ENCODE measurements at places on chromosomes 4 and X.

DNA sequence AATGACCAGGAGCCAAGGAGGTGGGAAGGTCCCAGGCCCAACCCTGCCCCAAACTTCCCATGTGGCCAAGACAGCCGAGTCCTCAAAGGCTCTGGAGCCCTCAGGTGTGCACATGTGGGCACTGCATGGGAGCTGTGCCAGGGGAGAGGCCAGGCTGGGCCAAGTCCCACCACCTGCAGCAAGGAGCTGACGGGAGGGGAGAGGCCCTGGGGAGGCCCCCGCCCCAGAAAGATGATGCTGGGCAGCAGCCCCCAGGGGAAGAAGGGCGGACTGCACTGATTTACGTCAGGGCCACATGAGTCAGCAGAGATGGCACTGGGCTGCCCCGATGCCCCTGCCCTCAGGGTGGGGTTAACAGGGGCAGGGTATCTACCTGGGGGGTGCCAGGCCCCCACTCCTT is 1.4 kb downstream of the L1CAM start:
- no peak for DNase-seq

- DNase-seq, result no peak
These were observed 6.5 kb downstream of the HMGN5 start for GRCh38 chrX:81195259-81195658.

- no peak for DNase-seq
These were observed 1157.3 kb downstream of the PCDH7 start for GRCh38 chr4:31877429-31877828.

DNA sequence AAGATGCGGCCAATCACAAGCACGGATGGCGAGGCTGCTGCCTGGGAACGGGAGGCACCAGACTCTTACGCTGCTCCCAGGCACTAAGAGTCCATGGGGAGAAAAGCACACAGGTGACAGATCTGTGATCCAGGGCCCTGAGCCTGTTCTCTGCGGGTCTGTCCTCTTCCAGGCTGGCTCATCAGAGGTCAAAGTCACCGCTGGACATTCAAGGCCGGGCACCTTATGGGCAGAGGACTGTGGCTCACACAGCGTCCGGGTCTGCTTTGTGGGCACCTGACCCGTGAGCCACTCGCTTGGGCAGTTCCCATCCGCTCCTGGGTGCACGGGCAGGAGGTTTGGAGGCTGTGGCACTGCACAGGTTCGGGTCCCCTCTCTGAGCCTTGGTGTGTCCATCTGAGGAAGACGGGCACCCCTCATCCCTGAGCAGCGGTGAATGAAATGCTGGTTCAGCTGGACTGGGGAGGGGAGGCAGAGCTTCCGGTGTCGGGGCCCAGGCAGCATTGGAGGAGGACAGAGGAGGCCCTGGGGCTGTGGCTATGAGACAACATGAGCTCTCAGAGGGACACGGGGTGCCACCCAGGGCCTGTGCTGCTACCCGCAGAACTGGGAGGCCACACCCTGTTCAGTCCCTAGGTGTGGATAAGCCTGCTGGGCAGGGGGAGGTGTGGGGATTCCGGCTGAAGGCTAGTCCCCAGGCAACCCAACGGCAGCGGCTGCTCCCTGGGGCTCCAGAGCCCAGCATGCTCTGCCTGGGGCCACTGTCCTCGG is 61.2 kb upstream of the AFAP1 start:
- no peak for DNase-seq

- peak; percentile 65 for DNase-seq
These were observed 166.7 kb upstream of the RPS6KA3 start for GRCh38 chrX:20433388-20433775.

DNA sequence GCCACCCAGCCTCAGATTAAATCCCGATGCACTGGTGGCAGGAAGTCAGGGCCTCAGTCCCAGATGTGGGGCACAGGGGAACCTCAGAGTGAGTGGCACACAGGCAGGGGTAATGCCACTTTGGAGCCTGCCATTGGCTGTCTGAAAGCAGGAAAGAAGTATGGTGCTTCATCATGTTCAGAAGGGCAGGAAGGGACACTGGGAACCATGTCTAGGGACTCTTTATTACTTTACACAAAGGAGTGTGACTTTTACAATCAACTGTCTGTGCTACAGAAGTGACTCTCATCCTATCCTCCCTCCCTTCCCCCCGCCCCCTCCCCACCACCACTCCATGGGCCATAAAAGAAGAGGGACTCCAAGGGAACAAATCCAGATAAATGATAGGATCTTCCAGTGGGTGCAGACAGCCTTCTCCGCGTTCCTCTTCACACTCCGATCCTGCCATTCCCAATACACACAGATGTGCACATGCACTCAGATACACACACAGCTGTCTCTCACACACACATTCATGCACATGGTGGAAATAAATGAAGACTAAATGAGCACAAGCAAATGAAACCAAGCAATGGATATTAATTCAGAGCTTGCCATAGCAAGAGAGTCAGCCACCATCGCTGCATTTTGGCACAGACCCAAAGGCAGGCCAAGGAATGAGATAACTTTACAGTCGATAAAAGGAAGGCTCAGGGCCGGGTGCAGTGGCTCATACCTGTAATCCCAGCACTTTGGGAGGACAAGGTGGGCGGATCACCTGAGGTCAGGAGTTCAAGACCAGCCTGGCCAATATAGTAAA is 2.5 kb upstream of the TMEM154 start:
- DNase-seq, result no peak

- DNase-seq, result no peak
These were observed 135.2 kb downstream of the ADGRL3 start for GRCh38 chr4:61335241-61335763.

GRCh38 chr4:47367761-47368160 is 95.7 kb downstream of the COMMD8 start:
- DNase-seq, result no peak

- no peak for DNase-seq
These were observed 156.4 kb downstream of the HS6ST2 start for GRCh38 chrX:132802033-132802432.

DNA sequence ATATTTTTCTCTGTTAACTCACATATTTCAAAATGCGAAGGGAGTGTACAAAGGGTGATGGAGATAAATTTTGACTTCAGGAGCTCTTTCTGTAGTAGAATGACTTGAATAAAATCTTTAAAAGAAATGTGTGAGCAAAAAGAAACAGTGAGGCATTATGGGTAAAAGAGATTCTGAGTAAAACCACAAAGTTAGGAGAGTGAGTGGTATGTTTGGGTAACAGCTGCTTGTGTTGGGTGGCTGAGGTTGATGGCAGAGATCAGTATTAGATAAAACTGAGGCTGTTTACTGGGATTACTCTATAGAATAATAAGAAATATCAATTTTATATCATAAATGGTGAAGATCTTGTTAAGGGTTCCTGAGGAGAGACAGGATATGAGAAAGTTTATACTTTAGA is 434.2 kb upstream of the AMOT start:
- no peak for DNase-seq

- no peak for DNase-seq
These were observed 9.6 kb upstream of the PGRMC1 start for GRCh38 chrX:119226446-119226845.

- no peak for DNase-seq
These were observed 1.2 kb downstream of the SLC2A9 start for GRCh38 chr4:10020106-10020505.

- no peak for DNase-seq
These were observed 68.5 kb downstream of the SH3RF1 start for GRCh38 chr4:169202145-169202699.

GRCh38 chr4:145609481-145610427 is 9.4 kb upstream of the MMAA start:
- peak; percentile 67 for DNase-seq

DNA sequence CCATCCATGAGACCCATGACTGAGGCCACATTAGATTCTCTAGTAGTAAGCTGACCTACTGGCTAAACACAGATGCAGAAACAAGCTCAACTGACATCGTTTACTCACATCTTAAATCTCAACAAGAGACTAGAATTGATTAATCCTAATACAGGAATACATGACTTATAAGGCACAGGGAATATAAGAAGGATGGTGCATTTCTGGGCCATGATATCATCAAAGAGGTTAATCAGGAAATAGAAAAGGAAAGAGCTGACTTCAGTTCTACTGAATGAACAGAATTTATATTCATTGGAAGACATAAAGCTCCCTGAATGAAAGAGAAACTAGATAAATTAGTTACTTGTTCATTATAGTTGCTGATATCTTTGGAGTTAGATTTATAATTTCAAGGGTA is 1406.5 kb downstream of the STIM2 start:
- no peak for DNase-seq

DNA sequence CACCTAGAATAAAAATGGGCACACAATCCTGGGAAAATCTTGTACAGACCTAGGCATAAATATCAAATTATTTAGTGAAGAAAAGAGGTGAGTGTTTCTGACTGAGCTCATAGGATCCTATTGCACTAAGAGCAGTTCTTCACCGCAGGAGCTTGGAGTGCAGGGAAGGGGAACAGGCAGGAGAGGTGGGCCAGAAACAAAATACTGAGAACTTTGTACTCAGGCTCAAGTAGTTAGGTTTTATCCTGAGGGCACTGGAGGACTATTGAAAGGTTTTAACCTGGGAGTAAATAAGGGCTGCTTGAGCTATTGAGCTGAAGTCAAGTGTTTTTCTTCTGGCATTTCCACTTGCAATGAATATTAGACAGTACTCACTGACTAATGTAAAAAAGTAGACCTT is 12.2 kb downstream of the EPHA5 start:
- DNase-seq, result no peak

- DNase-seq, result no peak
These were observed 593.8 kb downstream of the SMARCA1 start for GRCh38 chrX:128929271-128930057.

GRCh38 chrX:97756879-97757278 is 873.2 kb downstream of the RPA4 start:
- no peak for DNase-seq

DNA sequence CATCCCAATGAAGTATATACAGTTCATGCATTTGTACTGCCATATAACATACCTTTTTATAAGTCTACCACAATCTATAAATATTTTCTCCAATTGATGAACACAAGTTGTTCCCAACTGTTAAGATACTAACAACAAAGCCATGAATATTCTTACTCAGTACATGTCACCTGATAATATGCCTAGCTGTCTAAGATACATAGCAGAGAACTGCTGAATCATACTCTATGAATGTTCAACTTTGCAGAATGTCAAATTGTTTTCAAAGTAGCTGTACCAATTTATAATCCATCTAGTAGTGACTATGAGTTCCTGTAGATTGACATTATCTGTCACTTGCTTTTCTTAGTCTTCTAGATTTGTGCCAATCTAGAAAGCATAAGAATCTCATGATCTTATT is 84.9 kb downstream of the RAB28 start:
- DNase-seq, result no peak

GRCh38 chr4:25182937-25183336 is 22.7 kb upstream of the SEPSECS start:
- no peak for DNase-seq

DNA sequence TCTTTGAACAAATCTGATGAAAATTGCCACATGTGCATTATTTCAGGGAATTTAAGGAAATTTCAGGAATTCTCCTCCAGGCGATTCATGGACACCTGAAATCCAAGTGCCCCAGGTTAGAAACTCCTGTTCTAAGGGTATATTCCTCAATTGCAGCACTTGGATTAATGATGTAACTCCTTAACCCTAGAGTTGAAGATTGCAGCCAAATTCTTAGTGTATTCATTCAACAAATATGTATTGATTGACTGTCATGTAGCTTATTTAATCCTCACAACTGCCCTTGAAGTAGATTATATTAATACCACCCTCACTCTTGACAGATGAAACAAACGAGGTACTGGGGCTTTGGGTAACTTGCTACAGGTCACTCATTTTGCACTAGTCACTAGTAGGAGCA is 11.3 kb downstream of the CETN2 start:
- no peak for DNase-seq

GRCh38 chr4:56342746-56343145 is 44.5 kb downstream of the AASDH start:
- DNase-seq, result no peak

DNA sequence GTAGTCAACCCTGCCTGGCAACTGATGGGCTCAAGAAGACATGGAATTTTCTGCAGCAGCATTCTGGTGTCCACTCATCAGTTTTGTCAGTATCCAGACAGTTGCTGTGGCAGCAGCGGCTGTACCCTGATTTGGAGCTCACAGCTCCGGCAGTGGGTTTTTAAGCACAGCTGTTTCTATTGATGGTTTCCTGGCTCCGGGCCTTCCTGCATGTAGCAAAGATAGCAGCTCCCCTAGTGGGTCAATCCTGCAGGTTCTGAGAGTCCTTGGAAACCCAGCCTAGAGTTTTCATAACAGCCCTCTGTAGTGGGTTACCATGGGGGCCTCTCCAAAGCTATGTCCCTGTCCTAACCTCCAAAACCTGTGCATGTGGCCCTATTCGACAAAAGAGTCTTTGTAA is 84.0 kb upstream of the ATP6AP2 start:
- no peak for DNase-seq

DNA sequence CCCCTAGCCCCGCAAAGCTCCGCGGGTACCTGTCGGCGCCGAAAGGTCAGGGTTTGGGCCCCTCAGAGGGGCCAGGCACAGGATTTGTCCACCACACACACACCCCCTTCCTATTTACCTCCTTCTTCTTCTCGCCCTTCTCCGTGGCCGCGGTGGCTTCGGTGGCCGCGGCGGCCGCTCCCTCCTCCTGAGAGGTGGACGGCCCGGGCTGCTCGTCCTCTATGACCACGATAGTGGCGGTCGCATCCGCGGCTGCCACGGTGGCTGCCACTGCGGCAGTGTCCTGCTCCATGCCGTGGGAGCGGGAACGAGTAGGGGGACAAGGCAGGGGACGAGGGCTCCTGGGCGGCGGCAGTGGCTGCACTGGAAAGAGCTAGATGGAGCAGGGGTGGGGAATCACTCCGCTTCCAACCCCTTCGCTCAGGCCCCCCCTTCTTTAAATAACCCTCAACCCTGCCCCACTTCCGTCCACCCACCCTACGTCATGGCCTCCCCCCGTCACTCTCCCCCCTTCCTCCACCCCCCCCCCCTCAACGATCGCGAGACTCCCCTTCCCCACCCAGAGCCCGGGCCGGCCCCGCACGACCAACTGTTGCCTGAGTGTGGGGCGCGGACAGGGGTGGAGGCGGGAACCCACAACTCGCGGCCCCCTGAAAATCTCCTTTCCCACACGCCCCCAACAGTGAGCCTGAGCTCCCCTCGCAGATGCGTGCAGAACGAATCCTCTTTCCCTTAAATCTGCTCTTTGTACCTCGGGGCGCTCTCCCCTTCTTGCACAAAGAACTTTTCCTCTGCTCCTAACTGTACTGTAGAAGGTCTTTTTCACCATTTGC is at the start of gene SMARCA1:
SMARCA1 (minus strand) TSS at position 412 of the 833 bp plus-strand sequence; CDS start at position 292, 120 bp downstream.
- DNase-seq, result peak; percentile 23

GRCh38 chr4:8115916-8116315 is 42.7 kb downstream of the ABLIM2 start:
- DNase-seq, result no peak

GRCh38 chrX:45849261-45849862 is 648.7 kb upstream of the DIPK2B start:
- no peak for DNase-seq

- no peak for DNase-seq
These were observed 14.9 kb downstream of the SNX12 start for GRCh38 chrX:71053217-71053621.
